Stimulated activated CD8-positive, alpha-beta memory T cell treated with anti-CD3 and anti-CD28 coated beads, Interleukin-4, amount 100 ng/mL, for 48 hours (primary cell): ENCODE measurements at places on chromosomes 5 and 9.

DNA sequence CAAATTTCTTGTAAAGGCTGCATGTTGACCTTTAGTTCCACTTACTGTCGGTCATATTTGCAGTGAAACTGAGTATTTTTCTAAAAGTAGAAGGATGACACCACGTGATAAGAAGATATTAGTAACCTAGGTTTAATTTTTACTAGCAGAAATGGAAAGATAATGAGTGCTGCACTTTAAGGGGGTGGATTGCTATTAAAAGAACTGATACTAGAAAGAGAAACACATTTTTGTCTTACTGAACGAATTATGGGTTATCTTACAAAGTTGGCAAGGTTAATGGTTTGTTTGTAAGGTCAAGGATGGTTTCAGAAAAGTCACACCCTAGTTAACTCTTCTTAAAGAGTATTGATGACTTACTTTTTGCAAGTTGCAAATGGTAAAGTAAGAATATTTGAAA lies 2.4 kb downstream of the MACIR start:
- no peak for DNase-seq

GRCh38 chr5:72509401-72509800 lies 2.2 kb upstream of the ZNF366 start:
- DNase-seq: no peak

GRCh38 chr9:113436728-113437515 lies 26.4 kb downstream of the C9orf43 start:
- DNase-seq: no peak

GRCh38 chr5:93602241-93603077 lies 19.4 kb downstream of the NR2F1 start:
- DNase-seq: no peak

- DNase-seq: no peak
Observed at GRCh38 chr5:15585128-15585527, 85.1 kb downstream of the FBXL7 start.
